Progenitor cell of endocrine pancreas (in vitro differentiated cells): ENCODE measurements at places on chromosomes 5 and 9.

DNA sequence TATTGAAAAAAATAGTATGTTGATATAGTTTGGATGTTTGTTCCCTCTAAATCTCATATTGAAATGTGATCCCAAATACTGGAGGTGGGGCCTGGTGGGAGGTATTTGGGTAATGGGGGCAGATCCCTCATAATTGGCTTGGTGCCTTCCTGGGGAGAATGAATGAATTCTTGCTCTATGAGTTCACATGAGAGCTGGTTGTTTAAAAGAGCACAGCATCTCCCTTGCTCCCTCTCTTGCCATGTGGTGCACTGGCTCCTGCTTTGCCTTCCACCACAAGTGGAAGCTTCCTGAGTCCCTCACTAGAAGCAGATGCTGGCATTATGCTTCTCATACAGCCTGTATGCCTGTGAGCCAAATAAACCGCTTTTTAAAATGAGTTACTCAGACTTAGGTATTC is 154.8 kb downstream of the ADAMTS6 start:
- no peak for DNase-seq

DNA sequence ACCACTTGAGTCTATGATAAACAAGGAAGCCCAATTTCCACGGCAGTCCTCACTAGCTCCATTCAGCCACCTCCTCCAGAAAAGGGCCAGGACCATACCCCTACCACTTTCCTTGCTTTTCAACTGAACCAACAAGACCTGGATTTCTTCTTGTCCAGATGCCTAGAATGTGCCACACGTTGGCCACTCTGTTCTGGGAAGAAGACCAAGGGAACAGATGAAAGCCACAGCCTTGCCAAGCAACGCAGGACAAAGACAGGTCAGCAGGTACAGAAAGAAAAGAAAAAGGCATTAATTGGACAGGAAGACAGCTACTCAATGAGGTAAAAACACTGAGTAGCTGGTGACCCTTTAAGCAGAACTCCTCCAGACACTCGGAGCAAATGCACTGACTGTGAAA is 2.2 kb downstream of the CCNJL start:
- DNase-seq = no peak

- DNase-seq = no peak
Observed at GRCh38 chr5:115732026-115732425, 84.4 kb downstream of the CDO1 start.

DNA sequence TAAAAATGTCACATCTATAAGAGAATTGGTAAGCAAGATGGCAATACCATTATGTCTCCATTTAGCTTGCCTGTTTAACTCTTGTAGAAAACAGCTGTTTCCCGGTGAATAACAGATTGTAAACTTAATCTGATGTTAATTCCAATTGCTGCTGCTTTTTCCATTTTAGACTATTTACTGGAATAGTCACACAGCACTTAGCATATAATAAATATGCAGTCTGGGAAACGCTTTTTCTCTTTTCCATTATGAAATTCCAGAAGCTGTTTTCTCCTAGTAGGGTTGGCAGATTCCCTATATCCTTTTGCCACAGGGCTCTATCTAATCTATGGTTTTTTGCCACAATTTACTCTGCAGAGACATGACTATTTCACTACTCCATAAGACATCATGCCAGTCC is 148.0 kb downstream of the CEMIP2 start:
- no peak for DNase-seq

DNA sequence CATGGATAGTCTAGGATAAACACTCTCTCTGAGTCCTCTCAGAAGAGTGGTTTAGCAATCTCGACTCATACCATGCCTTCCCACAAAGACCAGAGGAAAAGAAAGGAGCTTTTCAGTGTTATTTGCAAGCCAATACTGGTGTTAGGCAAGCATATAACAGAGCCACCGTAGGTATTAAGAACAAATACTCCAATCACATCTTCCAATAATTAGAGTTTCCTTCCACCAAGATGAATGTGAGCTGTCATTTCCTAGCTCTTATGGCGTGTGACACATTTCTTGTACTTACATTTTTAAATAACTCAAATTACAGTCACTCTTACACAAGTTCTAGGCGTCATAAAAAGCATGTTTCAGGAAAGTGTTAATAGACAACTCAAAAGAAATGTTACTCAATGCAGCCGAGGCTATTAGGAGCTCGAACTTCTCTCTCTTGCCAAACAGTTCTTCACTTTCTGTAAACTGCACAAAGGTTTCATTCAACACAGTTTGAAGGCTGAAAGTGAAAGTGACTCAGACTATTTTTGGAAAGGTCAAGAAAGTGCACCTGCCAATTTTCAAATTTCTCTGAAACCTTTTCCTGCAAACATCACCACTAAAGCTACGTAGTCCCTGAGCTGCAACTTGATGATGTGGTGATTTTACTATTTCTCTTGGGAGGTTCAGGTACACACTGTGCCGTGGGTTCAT is 153.8 kb downstream of the AUH start:
- DNase-seq = no peak

DNA sequence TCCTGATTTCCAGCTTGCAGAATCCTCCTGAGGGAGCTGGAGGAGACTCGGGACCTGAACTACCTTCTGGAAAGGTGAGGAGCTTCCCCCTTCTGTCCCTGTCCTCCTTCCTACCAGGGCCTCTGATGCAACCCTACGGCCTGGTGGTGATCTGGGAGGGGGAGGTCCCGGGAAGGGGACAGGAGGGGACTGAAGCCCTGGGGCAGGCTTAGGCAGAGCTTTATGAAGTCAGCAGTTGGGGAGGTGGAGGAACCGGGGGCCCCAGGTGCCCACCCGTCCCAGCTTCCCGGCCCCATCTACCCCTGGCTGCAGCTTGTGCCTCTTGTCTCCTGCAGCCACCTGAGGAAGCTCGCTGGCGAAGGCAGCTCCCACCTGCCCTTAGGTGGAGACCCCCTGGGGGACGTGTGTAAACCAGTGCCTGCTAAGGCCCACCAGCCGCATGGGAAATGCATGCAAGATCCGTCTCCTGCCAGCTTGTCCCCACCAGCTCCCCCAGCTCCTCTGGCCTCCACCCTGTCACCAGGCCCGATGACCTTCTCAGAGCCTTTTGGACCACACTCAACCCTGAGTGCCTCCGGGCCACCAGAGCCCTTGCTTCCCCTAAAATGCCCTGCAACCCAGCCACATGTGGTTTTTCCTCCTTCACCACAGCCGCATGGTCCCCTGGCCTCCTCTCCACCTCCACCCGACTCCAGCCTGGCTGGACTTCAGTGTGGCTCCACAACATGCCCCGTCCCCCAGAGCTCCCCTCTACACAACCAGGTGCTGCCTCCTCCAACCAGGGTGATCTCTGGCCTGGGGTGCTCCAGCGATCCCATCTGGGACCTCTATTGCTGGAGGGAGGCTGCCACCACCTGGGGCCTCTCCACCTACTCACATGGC is 2.1 kb downstream of the SPATA31E1 start:
- no peak for DNase-seq
